ENCODE measurements at places on chromosomes 7 and 10.

DNA sequence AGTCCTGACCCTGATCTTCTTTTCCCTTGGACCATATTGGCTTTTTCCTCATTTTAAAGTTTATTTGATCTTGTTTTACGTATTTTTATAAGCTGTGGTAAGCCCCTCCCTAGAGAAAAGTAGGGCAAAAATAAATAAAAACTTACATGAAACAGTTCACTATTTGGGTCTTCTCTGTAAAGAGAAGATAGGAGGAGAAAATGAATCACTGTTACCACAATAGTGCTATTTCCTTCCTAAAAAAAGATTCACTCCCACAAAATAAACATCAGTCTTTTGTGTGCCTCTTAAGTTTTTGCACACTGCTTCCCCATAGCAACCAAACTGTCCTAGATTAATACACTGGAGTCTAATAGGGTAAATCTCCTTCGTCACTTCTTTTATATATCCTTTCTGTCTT lies 1.4 kb upstream of the SVIL start:
- DNase-seq: peak; percentile 51

- DNase-seq: no peak
Measured at GRCh38 chr7:11430112-11430511, 401.9 kb downstream of the THSD7A start.

GRCh38 chr7:126720232-126720631 lies 532.5 kb downstream of the GRM8 start:
- no peak for DNase-seq

DNA sequence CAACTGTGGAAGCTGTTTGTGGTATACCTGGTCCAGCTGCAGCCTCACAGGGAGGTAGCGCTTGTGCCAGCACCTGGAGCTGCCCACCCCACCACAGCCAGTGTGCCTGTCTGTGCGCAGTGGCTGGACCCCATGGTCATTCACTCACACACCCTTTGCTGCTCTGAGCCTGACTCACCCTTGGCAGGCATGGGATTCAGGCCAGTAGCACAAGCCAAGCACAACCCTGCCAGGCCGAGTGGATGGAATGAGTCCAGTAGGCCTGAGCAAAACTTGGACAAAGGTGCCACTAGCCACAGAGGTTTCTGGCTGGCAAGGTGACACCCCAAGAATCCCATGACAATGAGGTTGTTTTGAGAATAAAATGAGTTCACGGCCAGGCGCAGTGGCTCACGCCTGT lies 19.0 kb downstream of the RBM48 start:
- no peak for DNase-seq

GRCh38 chr7:85030893-85031292 lies 156.0 kb downstream of the SEMA3D start:
- DNase-seq: peak; percentile 41

DNA sequence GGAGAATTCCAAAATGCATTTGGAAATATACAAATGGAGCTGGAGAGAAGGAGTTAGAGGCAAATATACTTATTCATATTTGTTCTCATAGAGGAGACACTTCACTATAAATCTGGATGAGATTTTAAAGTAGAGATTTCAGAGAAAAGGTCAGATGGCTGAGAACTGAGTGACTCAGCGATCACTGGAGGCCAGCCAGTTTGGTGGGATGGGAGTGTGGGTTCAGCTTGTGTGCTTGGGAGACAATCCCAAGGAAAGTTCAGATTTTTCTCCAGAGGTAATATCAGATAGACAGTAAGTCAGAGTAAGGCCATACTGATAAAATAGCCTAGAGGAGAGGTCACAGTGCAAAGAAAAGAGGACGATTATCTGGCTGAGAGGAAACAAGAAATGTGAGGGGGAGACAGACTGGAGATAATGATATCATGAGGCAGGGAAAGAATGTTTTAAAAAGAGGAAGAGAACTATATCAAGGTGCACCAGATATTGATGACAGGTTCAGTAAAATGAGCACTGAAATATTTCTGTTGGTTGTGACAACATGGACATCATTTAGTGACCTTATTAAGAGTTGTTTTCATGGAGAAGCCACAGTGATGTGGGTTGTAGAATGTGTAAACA lies 67.0 kb downstream of the MDFIC start:
- peak; percentile 78 for DNase-seq

- no peak for DNase-seq
Measured at GRCh38 chr7:31052841-31053601, 913 bp downstream of the ADCYAP1R1 start.

GRCh38 chr7:149735779-149736477 lies 37.5 kb downstream of the ZNF467 start:
- no peak for DNase-seq

DNA sequence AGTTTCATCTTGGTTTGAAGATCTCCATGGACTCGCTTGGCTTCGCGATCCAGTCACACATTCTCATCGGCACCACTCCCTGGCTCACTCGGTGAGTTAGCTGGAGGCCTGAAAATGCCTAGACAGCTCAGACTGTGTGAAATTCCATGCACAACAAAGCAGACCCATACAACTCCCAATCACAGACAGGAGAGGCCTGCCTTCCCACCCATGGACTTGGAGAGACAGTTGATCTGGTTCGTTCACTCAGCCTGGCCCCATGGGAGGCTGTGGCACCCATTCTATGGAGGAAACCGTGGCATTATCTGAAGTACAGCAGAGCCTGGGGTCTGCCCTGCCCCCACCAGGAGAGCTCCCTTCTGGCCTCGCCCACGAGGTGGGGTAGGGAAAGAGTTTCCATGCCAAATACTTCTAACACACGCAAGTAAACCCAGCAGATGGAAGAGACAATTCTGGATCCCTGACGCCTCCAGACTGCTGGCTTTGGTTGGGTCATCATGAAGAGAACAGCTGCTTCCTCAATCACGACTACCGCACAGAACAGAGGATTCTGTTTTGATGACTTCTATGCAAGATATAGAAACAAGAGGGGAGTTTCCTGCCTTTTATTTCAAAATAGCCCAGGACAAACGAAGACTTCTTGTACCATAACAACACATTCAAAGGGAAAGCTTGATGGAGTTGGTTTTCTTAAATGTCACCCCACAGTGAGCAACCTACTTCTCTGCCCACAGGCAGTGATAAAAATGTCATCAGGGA lies 15.9 kb downstream of the FAM53B start:
- DNase-seq: peak; percentile 62

GRCh38 chr10:117546581-117547015 lies 4.1 kb downstream of the EMX2 start:
- DNase-seq: no peak

DNA sequence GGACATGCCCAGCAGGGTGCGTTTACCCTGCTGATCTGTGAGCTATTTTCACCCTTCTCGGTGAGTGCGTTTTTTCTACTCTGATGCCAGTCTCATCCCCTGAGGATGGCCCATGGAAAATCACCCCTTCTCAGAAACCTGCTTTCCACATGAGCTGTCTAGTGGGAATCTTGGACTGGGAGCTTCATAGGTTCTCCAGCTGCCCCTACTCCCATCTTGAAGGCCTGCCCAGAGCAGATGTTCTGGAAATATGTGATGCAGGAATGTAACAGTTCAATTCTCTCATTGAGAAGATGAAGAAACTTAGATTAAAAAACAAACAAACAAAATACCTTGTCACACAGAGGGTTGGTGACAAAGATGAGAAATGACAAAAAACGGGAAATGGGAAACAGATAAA lies 146.9 kb upstream of the RAB11FIP2 start:
- DNase-seq: peak; percentile 21

- DNase-seq: no peak
Measured at GRCh38 chr10:119497243-119497642, 45.3 kb downstream of the RGS10 start.

DNA sequence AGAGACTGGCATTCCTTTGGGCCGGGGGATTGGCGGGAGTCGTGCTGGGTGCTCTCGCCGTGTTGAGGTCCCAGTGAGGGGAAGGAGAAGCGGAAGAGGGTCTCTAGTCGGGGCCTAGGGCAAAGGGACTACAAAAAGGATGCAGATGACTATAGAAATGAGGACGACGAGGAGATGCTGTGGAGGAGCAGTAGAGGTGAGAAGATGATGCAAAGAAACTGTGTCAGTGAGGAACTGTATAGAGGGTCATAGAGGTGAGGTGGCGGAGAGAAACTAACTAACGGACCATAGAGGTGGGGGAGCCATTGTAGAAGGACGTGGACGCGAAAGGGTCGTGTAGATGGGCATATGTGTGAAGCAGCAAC lies 324 bp downstream of the TWNK start:
- no peak for DNase-seq

GRCh38 chr10:20990604-20991003 lies 93.5 kb upstream of the NEBL start:
- peak; percentile 13 for DNase-seq

DNA sequence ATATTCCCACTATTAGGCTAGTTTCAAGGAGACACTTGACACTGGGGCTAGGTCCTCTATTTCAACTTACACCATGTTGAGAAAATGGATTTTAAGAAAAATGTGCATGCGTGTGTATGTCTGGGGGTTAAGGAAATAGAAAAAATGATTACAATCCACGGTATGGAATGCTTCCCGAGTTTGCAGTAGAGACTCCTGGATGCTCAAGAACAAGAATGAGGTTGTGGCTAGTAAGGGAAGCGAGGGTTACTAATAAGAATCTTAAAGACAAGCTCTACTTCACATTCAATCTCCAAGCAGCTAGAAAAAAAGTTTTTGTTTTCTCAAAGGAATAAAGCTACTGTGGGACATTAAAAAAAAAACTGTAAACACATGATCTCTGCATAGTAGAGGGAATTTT lies 54.7 kb downstream of the ANK3 start:
- no peak for DNase-seq

DNA sequence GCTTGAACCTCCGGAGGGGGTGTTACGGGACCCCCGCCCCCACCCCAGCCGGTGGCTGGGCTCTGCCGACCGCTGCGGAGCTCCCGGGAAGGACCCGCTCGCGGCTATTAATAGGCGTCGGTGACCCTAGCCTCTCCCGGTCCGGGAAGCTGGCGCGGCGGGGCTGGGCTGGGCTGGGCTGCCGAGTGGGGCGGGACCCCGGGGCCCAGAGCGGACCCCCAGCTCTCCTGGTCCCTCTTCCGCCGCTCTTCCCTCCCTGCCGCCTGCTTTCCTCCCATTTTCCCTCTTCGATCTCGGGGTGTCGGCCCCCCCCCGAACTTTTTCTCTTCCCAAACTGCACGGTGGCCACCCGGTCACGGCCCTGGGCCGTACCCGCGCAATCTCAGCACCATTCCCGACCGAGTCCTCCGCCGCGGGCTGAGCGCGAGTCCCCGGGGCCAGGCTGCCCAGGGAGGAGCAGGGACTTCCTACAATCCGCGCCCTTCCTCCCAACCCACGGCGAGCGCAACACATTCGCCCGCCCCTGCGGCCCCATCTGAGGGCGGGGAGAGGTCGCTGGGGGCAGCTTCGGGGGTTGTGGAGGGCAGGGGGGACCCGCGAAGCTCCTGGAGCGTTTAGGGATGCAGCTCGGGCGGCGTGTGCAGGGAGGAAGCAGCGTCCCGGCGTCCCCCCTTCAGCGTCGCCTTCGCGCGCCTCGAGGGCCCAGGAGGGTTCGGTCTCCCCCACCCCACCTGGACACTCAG lies 3.1 kb upstream of the ELFN1 start:
- DNase-seq: peak; percentile 70

DNA sequence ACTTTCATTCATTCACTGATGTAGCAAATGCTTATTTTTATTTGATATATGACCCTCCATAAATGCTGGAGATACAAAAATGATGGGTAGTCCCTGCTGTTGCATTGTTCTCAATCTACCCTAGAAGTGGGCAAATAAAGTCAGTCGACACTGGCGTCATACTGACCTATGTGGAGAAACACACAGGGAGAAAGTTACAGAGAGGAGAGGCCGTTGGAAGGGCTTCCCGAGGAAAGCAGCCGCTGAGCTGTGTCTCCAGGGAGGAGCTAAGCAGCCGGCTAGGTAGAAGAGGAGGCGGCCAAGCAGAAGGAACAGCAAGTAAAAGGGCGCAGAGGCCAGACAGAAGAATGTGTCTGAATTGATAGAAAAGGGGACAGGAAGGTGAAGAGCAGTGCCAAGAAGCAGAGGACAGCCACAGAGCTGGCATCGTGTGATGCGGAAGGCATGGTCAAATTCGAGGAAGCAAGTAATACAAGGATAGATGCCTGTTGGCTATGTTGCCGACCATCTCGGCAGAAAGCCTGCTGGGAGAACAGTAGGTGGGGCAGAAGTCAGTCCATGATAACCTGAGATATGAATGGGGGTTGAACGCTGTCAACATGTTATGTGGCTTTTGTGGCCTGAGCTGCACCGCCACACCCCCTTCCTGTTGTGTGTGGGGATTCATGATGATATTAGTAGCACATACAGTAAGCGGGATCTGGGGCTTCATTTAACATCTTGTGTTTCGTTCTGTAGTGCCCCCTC lies 25.9 kb downstream of the ST8SIA6 start:
- no peak for DNase-seq

GRCh38 chr10:72953687-72954086 lies 919 bp downstream of the PLA2G12B start:
- DNase-seq: peak; percentile 29

GRCh38 chr7:101563943-101564777 lies 64.9 kb downstream of the MYL10 start:
- no peak for DNase-seq

DNA sequence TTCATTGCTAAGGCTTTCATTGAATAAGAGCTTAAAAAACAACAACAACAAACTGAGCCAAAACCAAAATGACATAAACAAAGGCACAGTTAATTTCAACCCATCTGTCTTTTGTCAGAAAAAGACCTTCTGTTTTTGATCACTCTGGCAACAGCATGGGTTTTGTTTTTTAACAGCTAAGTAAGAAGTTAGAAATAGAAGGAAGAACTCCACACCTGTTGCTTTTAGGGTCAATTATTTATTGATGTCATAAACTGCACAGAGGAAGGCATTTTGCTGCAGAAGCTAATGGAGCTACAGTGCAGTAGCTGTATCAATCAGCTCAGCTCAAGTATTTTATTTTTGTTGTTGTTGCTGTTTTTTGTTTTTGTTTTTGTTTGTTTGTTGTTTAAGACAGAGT lies 16.3 kb upstream of the GJD4 start:
- DNase-seq: no peak

DNA sequence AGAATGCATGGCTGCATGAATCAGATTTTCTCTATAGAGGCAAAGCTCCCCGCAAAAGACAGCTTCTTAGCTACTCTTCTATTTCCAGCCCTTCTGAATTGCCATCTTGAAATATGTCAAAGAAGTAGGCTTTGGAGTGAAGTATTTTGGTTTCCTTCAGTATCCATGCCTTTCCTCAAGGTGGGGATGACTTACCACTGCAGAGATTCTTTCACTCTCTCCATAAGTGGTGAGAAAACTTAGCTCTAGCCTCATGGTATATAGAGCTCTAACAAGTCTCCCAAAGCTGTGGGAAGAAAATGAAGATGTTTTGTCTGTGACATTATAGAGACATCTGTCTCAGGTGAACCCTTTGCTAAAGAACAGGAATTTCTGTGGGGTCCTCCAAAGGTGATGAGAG lies 89.6 kb upstream of the ITGB1 start:
- DNase-seq: no peak

- no peak for DNase-seq
Measured at GRCh38 chr10:103224133-103224532, 21.6 kb upstream of the RPEL1 start.
